ENCODE measurements at places on chromosomes 11 and 22.

GRCh38 chr11:28542561-28542960 is 434.4 kb downstream of the METTL15 start:
- no peak for DNase-seq

- DNase-seq, result no peak
Observed at GRCh38 chr11:12229450-12230229, 119.2 kb downstream of the MICAL2 start.

DNA sequence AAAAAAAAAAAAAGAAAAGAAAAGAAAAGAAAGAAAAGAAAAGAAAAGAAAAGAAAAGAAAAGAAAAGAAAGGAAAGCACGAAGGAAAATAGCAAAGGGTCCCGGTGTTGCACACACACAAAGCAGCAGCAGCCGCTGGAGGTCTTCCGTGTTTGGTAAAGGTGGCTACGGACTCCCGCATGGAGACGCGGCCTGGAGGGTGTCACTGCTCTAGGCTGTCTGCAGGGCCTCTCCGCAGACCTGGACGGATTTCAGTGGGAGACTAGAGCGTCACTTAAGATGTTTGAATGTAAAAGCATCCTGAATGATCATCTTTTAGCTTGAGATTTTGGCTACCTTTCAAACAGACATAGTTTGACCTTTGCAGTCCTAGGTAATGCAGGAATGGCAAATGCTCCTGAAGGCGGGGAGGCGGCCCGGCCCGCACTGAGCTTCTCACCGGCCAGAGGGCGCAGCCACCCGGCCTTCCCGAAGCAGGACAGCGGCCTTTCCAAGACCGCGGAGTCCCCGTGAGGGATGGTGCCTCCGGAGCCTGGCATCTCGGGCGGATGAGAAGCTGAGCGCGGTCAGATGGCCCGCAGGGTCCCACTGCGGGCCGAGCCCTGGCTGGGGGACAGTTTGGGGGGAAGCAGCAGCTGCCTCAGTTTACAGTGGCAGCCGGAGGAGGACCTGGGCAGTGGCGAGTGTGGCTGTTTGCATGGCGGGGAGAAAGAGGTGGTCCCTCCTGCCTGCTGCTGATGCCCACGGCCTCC is 18.5 kb downstream of the KRTAP5-5 start:
- DNase-seq, result no peak

GRCh38 chr11:73168925-73169579 is 26.9 kb upstream of the FCHSD2 start:
- no peak for DNase-seq

Data from stimulated activated CD4-positive, alpha-beta T cell treated with anti-CD3 and anti-CD28 coated beads, Interleukin-1b, Interleukin-23, amount 100 ng/mL, for 48 hours (primary cell).